T-helper 1 cell (primary cell): ENCODE measurements at places on chromosomes 3 and 15.
A peak's percentile ranks its signal among the peaks of the same experiment; 100 is the strongest.

DNA sequence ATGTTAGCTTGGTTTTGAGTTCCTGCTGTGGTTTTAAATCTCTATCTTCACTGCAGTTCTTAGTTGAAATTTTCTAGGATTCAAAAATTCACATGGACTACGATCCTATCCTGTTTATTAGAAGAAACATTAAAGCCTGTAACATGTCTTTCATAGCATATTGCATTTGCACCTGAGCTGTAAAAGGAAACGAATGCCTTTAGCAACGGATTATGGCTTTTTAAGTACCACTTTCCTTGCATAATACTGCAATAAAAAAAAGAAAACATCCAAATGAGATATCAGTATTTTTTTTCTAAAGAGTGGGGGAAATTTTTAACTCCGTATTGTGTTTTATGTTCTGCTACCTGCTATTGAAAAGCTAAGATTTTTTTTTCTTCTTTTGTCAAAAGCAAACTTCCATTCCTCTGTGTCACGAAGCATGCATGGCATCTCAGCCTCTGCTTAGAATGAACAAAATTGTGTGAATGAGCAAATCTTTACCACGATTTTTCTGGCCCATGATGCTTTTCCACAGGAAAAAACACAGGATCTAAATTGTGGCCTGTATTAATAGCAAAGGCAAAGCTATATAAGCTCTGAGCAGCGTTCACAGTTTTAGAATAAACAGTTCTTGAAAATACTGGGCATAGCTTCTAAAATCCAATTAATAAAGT is 110.0 kb upstream of the CDIN1 start:
- no peak for DNase-seq

GRCh38 chr3:47747558-47747957 is 34.1 kb downstream of the SMARCC1 start:
- DNase-seq, result no peak

DNA sequence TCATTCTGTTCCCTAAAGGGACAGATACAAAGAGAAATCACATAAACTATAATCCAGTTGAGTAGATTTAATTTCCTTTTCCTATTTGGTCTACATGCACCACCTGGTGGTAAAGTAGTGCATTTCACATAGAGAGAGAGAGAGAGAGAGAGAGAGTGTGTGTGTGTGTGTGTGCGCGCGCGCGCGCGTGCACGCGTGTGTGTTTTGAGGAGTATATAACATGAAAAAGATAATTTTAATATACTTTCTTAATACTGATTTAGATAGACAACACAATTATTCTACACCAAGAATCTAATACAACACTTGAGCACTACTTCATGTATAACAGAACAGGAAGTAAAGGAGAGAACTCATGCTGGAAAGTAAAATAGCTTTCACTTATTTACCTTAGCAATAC is 1.1 kb upstream of the FGF7 start:
- DNase-seq, result no peak

DNA sequence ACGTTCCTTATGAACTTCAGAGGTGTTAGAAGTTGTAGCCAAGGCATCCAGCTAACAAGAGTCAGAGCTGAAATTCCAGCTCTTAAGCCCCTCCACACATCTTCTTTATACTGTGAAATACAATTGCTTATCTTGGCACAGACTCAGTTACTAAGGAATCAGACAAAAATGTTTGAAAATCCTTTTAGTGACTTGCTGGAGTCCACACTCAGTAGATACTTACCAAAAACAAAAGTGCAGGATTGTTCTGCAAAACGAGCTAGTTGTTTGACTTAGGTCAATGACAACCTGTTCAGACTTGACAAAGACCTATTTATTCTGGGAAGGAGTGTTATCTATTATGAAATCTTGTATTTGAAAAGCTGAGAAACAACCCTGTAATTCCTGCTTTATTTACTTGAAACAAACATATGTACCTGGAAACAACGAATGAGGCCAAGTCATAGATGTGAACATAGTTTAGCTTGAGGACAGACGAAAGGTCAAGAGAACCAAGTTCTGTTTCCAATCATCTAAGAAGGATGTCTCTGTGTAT is 38.5 kb downstream of the B3GNT5 start:
- DNase-seq, result no peak

DNA sequence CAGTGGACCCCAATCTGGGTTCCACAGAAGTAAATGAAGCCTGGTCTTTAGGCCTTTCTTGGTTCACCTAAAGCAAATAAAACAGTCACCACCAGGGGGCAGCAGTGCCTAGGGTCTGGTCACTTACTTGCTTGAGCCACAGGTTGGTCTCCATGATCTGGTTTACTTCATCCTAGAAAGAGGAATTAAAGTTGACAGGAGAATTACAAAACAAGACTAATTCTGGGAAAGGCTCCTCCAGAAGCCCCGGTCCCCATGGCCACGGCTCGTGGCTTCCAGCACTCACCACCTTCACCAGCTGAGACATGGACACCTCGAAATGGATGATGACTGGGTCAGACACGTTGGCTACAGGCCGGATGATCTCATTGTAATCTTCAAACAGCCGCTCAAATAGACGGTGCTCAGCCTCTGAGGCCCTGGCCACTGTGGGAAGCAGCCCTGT is 2.3 kb downstream of the CHRNA3 start:
- DNase-seq, result peak; percentile 57

GRCh38 chr15:80507638-80508316 is 103.6 kb downstream of the ARNT2 start:
- DNase-seq, result no peak

DNA sequence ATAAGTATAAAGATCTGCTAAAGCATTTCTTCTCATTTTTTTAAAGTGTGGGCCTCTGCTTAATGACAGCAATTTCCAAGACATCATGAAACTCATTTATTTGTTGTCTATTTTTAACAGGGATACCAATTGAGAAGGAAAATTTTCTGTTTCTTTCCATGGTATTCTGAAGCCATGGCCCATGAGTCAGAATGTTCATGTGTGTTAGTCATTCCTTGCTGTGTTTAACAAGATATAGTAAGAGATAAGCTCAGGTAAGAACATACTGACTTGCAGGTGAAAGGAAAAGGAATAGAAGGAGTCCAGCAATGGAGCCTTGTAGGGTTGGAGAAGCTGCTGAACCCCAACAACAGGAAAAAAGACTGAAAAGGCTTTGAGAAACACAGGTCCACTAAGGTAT is 17.0 kb upstream of the ARID3B start:
- DNase-seq, result no peak

- no peak for DNase-seq
Observed at GRCh38 chr3:190032923-190033322, 87.8 kb downstream of the P3H2 start.

DNA sequence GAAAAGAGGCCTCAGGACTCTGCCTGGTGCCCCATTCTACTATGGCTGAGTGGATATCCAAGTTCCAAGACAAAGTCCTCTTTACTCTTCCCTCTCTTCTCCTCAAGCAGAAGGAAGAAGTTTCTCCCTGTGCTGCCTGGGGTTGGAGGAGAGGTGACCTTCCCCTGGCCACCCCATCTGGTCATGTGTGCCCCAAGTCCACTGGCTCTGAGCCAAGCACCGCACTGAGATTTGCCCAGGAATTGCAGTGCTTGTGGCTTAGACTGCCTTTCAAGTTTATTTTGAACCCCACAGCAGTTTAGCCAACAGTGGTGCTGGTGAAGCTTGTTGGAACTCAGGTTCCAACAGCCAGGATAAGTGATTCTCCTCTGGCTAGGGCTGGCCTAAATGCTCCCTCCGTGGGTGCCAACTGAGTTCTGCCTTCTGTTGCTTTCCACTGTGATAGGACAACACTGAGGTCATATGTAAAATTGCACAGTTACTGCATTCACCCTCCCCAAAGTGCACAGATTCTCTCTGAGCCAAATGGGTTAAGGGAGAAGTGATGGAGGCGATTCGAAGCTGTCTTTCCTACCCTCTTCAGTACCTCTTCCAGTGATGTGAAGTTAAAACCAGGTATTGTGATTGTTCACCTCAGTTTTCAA is 69.9 kb downstream of the TMCO5A start:
- DNase-seq, result no peak

GRCh38 chr3:40597441-40597840 is 72.7 kb downstream of the ZNF621 start:
- no peak for DNase-seq
